ENCODE measurements at places on chromosomes 16 and 17. TPM values are rescaled to one million over a fixed set of nuclear protein-coding genes. Genes with fewer than 3 reads are reported as not detected.

The GPS1 gene
- 122 TPM for total RNA-seq

GRCh38 chr17:80789356-80789902 is 202.2 kb upstream of the CHMP6 start:
- H3K27me3 ChIP-seq = no peaks in the 10 kb centered on the region
- DNase-seq = no peak
- H3K27ac ChIP-seq = no peak overlapping the region
- H3K4me3 ChIP-seq = no peak overlapping the region
- no peaks in the 10 kb centered on the region for H3K36me3 ChIP-seq

DNA sequence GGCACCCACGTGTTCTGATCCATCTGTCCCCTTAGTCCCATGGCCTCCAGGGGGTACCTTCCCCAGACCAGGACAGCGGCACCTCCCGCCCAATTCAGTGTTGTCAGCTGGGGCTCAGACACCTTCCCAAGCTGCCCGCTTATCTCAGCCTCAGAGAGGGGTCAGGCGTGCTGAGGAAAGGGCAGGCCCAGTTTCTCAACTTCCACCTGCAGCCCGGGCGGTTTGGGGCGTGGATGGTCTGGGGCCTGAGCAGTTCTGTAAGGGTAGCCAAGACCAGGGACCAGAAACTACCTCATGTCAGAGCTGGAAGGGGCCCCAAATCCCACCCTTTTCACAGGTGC is 5.1 kb downstream of the PLCD3 start:
- no peak overlapping the region for H3K4me3 ChIP-seq
- peak; percentile 43 for DNase-seq
- H3K27ac ChIP-seq = no peak overlapping the region
- H3K36me3 ChIP-seq = no peaks in the 10 kb centered on the region
- H3K27me3 ChIP-seq = no peaks in the 10 kb centered on the region
- H3K4me1 ChIP-seq = no peaks in the 10 kb centered on the region

- no peak overlapping the region for H3K4me3 ChIP-seq
- H3K36me3 ChIP-seq = peaks cover 4% of the 10 kb centered on the region
- H3K27ac ChIP-seq = no peak overlapping the region
- no peak for DNase-seq
- no peaks in the 10 kb centered on the region for H3K4me1 ChIP-seq
These were observed 170.3 kb downstream of the CHD9 start for GRCh38 chr16:53224951-53225533.

GRCh38 chr16:89448656-89449055 is 41.7 kb downstream of the ANKRD11 start:
- no peak overlapping the region for H3K4me3 ChIP-seq
- no peak for DNase-seq
- no peaks in the 10 kb centered on the region for H3K36me3 ChIP-seq
- no peak overlapping the region for H3K27ac ChIP-seq

DNA sequence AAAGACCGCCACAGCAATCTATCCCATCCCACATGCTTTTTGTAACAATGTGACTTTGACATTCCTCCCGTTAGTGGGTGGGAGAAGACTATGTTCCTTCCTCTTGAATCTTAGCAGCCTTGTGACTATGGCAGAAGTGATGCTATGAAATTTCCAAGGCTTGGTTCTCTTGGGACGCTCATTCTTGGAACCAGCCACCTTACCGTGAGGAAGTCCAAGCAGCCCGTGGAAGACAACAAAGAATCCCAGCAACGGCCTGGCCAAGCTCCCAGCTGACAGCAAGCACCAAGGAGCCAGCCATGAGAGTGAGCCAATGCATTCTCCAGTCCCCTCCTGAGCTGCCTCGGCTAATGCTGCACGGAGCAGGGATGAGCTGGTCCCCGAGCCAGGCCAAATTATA is 62.3 kb downstream of the VPS53 start:
- no peaks in the 10 kb centered on the region for H3K4me1 ChIP-seq
- H3K27ac ChIP-seq = no peak overlapping the region
- H3K27me3 ChIP-seq = no peaks in the 10 kb centered on the region
- no peak for DNase-seq
- no peak overlapping the region for H3K4me3 ChIP-seq
- peaks cover 52% of the 10 kb centered on the region for H3K36me3 ChIP-seq

DNA sequence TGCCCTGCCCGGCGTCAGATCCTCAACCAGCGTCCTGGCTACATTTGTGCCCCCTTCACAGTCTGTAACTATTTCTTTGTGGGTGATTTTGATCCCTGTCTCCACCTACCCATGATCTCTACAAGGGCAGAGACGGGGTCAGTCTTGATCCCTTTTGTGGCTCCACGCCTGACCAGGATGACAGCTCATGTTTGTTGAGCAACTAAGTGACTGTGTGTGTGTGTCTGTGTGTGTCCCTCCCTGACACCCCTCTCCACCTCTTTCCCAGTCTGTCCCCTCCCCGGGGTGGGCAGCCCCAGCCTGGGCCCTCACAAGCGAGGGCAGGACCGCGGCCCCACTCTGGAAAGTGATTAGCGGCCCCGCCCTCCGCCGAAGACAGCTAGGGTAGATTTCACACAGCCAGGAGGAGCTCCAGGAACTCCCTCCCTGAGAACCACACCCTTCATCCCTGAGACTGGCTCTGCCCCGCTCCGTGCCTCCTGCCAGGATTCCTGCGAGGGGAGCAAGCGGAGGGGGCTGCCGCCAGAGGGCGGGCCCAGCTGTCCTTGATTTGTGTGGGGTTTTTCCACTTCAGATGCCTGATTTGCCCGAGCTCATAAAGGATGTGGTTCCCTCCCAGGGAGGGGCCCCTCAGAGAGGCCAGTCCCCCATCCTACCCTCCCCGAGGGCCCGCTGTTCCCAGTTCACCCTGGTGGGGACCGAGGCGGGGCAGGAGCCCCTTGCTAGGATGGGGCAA is 5.3 kb upstream of the HS3ST6 start:
- no peak for DNase-seq
- no peaks in the 10 kb centered on the region for H3K4me1 ChIP-seq
- no peak overlapping the region for H3K4me3 ChIP-seq
- no peaks in the 10 kb centered on the region for H3K36me3 ChIP-seq
- no peak overlapping the region for H3K27ac ChIP-seq

GRCh38 chr17:45293413-45294211 is 23.2 kb downstream of the MAP3K14 start:
- H3K36me3 ChIP-seq = peaks cover 21% of the 10 kb centered on the region
- H3K27me3 ChIP-seq = no peaks in the 10 kb centered on the region
- H3K4me3 ChIP-seq = no peak overlapping the region
- DNase-seq = no peak

DNA sequence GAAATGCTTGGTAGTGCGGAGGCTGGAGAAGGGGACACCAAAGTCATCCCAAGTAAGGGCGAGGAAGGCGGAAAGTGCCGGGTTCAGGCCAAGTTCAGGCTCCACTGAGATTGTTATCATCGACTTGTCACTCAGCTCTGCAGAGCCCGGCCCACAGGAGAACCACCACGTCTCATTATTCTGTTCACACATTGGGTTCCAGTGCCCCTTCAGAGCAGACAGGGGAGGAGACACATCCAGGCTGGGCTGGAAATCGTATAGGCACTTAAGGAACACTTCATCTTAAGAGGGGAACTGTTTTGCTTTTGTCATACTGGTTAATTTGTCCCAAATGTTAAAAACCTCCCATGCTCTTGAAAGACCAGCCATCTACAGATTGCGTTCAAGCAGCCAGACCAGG is 118.3 kb upstream of the ADAMTS18 start:
- no peaks in the 10 kb centered on the region for H3K36me3 ChIP-seq
- no peaks in the 10 kb centered on the region for H3K4me1 ChIP-seq
- H3K4me3 ChIP-seq = no peak overlapping the region
- no peak for DNase-seq
- no peak overlapping the region for H3K27ac ChIP-seq
